ENCODE measurements at places on chromosomes 1 and 21. TPM values are rescaled to one million over a fixed set of nuclear protein-coding genes. Genes with fewer than 3 reads are reported as not detected.

DNA sequence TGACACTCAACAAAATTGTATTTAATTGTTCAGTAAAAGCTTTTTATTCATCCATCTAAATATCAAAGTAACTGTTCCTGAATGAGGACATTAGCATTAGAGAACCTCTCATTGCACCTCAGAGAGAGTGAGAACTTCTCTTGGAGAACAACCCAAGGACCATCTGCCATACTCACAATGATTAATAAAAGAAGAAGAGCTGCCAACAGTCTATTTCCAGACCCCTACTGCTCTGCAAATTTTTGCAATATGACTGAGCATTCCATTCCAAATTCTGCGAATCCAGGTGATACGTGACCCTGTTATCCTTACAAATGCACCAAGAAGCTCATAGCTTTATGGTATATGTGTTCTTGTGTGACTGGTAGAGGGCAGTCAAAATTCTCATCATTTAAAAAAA, 422.5 kb downstream of the NEGR1 start:
- DNase-seq: no peak

- no peak for DNase-seq
Measured at GRCh38 chr1:20095564-20096434, 23.5 kb downstream of the PLA2G2D start.

DNA sequence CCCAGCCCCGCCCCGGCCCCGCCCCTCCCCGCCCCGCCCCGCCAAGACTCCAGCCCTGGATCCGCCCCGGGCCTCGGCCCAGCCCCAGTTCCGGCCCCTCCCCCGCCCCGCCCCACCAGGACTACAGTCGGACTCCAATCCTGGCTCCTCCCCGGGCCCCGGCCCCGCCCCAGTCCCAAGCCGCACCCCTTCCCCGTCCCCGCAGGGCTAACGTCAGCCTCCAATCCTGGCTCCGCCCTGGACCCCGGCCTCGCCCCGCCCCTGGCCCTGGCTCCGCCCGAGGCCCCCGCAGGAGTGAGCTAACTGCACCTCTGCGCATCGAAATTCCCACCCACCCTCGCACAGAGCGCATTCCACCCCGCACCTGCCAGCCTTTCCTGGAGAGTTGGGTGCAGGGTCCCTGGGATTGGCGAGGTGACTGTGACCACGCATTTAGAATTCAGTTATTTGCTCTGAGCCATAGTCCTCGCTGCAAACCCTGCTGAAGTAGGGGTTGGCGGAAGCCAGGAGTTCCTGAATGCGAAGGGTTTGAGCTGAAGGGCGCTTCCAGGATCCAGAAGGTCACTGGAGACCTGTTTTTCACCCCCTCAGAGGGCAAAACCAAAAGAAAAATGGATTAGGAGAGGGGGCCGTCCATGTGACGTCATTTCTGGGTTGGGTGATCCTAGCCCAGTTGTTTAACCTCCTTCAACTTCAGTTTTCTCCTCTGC, 588 bp upstream of the IGSF8 start:
- peak; percentile 95 for DNase-seq

- DNase-seq: peak; percentile 85
Measured at GRCh38 chr1:115641762-115642167, at the start of gene VANGL1. TSS of gene VANGL1 (plus strand) at chr1:115641970. CDS start at chr1:115651414, 9,444 bp downstream.

DNA sequence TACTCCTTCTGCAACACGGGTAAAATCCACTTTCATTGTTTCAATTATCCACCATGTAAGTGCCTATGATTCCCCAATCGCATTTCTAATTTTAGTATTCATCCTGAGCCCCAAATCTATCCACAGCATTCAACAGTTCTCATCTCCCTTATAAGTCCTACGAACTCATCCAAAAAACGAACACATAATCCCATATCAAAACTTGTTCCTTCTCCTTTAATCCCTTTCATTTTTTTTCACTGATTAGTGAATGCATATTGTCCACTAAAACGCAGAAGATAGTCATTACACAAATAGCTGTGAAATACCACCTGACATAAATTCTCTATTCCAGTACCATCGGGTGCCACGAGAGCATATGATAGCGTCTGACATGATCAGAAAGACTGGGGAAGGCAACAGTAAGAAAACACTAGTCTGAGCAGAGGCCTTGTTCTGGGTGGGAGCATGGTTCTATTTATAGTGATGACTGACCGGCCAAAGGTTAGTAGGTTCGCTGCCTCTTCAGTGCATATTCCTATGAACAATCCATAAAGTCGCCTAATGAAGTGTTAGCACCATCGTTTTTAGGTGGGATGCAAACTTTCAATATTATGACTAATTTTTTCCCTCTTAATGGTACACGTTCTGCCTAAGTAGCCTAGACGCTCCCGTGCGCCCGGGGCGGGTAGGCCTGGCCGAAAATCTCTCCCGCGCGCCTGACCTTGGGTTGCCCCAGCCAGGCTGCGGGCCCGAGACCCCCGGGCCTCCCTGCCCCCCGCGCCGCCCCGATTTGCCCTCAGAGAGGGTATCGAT, 648 bp downstream of the ATP5PF start:
- DNase-seq: peak; percentile 6

GRCh38 chr1:107195476-107195875, 54.6 kb downstream of the NTNG1 start:
- no peak for DNase-seq

DNA sequence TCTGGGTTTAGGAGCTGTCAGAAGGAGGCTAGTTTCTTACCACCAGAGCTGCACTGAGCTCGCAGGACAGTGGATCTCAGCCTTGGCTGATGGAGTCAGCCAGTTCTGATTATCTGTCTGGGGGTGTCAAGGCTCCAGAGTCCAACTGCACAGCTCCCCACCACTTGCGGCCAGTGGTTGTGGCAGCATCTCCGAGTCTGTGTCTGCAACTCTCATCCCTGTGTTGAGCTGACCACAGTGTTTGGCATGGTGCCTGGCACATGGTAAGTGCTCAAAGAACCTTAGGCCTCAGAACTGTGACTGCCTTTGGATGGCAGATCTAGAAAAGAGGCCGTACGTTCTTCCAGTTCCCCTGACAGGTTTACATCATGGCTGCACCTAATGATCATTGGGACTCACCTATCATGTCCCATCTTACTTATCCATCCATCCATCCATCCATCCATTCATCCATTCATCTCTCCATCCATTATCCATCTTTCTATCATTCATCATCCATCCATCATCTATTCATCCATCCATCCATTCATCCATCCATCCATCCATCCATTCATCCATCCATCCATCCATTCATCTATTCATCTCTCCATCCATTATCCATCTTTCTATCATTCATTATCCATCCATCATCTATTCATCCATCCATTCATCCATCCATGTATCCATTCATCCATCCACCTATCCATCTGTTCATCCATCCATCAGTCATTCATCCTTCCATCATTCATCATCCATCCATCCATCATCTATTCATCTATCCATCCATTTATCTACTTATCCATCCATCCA, 114.5 kb downstream of the CRYAA start:
- DNase-seq: no peak

GRCh38 chr1:96290033-96290432, 431.6 kb upstream of the PTBP2 start:
- DNase-seq: no peak

The SLAMF7 gene
- not detected for total RNA-seq

The SLC19A1 gene
- 59.6 TPM for total RNA-seq

The LRRIQ3 gene
- total RNA-seq: 0.33 TPM

The NCAM2 gene
- total RNA-seq: 38.2 TPM

The OR2L5 gene
- total RNA-seq: not detected

The NAXE gene
- 138 TPM for total RNA-seq

The EEIG2 gene
- 15.7 TPM for total RNA-seq

The PIGR gene
- total RNA-seq: not detected
